ENCODE measurements at places on chromosomes 13 and 19.

- H3K27me3 ChIP-seq: no peaks in the 10 kb centered on the region
- no peaks in the 10 kb centered on the region for H3K36me3 ChIP-seq
- no peak overlapping the region for H3K4me3 ChIP-seq
- no peak for DNase-seq
- H3K4me1 ChIP-seq: no peaks in the 10 kb centered on the region
Measured at GRCh38 chr13:71906448-71906847, 39.4 kb upstream of the DACH1 start.

DNA sequence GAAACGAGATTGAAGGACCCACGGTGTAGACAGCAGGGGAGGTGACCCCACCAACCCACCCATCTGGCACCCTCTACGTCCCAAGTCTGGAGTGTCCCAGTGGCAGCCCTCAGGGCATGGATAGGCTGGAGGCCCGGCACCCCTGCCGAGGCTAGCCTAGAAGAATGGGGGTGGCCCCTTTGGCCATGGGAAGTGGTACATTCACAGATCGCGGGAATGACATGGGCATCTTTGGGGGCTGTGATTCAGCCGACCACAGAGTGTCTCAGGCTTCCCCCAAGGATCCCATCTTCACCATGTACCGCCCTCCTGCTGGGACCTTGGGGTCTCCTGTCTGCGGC, 11.3 kb upstream of the MKNK2 start:
- H3K4me3 ChIP-seq: no peak overlapping the region
- no peaks in the 10 kb centered on the region for H3K27me3 ChIP-seq
- peak overlapping the region; percentile 95 for H3K27ac ChIP-seq

DNA sequence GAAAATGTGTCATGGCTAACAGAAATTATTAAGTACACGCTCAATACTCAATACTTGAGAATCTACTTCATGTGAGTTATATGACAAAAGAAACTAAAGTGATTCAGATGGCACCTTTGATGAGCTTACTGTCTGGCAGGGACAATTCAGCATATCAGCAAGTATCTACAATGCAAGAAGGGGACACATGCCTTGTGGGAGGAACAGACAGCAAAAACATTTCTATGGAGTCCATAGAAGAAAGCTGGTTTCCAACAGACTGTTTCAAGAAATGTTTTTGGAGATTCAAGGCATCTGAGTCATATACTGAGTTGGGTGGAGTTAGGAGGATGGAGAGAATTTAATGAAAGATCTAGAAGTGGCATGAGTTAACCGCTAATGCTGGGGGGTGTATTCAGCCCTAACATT, 54.7 kb downstream of the MBNL2 start:
- H3K4me3 ChIP-seq: no peak overlapping the region

DNA sequence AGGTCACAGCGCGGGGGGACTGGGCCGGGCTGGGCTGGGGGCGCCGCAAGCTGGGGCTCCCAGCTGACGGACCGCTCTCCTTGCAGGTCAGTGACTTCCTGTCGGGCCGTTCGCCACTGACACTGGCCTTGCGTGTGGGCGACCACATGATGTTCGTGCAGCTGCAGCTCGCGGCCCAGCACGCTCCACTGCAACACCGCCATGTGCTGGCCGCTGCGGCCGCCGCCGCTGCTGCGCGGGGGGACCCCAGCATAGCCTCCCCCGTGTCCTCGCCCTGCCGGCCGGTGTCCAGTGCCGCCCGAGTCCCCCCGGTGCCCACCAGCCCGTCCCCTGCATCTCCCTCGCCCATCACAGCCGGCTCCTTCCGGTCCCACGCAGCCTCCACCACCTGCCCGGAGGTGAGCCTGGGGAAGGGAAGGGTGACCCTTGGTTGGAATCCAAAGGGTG, 5.7 kb downstream of the MIDN start:
- peaks cover 51% of the 10 kb centered on the region for H3K36me3 ChIP-seq
- H3K4me3 ChIP-seq: no peak overlapping the region
- peaks cover 34% of the 10 kb centered on the region for H3K4me1 ChIP-seq
- peak overlapping the region; percentile 97 for H3K27ac ChIP-seq
- H3K27me3 ChIP-seq: no peaks in the 10 kb centered on the region

- H3K4me1 ChIP-seq: no peaks in the 10 kb centered on the region
- H3K36me3 ChIP-seq: peaks cover under 1% of the 10 kb centered on the region
- H3K27ac ChIP-seq: no peak overlapping the region
- DNase-seq: no peak
Measured at GRCh38 chr19:5025027-5025426, 56.1 kb downstream of the KDM4B start.

- no peak overlapping the region for H3K4me3 ChIP-seq
- H3K4me1 ChIP-seq: no peaks in the 10 kb centered on the region
- peak; percentile 55 for DNase-seq
Measured at GRCh38 chr13:27334774-27335435, 64.3 kb downstream of the RASL11A start.
